Activated CD4-positive, alpha-beta T cell treated with anti-CD3 and anti-CD28 coated beads, Interleukin-2, amount 50 U/mL, for 1 hour (primary cell): ENCODE measurements at places on chromosomes 13 and 19.
A peak's percentile ranks its signal among the peaks of the same experiment; 100 is the strongest.

DNA sequence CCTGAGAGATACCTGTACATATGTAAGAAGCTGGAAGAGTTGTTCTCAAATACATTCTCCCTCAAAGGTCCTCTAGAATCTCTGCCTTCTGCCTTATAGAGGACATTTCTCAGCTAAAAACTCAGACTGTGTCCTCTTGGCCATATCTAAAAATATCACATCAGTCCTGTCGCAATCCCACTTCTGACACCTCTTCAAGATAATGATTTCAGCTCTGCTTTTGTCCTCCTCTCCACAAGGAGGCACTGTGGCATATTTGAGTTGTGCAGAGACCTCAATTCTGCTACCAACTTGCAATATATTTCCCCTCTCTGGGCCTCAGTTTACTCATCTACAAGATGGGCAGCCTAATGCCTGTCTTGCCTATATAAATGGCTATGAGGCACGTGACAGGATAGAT, 16.6 kb downstream of the ADAMTS10 start:
- DNase-seq: no peak

- DNase-seq: no peak
Measured at GRCh38 chr19:10968527-10969135, 7.8 kb downstream of the SMARCA4 start.

GRCh38 chr19:55283548-55284377, at the start of gene BRSK1:
TSS of gene BRSK1 (plus strand) at chr19:55283997. CDS start at chr19:55284443, 446 bp downstream.
- peak; percentile 48 for DNase-seq

DNA sequence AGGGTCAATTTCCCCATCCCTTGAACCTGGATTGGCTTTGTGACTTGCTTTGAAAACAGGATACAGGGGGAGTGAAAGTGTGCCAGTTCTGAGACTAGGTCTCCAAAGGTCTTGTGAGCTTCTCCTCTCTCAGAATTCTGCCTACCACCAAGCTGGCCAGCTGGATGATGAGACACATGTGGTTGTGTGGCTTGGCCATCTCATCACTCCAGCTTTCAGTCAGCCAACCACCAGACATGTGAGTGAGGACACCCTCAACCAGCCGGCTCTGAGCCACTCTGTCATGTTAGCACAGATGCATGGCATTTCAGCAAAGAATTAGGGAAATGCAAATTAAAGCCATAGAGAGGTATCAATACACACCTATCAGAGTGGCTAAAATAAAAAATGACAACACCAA, 29.5 kb downstream of the ENOX1 start:
- no peak for DNase-seq

- no peak for DNase-seq
Measured at GRCh38 chr13:75296641-75297040, 185.3 kb downstream of the TBC1D4 start.

DNA sequence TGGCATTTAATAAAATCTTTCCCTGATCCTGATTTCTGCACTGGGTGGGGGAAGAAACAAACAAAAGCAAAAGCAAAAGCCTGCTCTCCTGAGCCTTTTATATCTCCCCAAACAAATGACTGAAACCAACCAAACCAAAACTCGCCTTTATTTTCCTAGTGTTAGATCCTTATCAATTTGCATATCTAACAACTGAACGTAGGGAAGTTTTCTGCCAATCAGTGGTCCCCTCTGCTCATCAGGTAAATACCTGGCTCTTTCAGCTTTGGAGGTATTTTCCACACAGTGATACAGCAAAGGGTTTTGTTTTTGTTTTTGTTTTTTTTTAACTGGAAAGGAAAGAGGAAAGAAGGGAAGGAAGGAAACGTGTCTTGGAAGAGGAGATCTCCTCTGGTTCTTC, 3.3 kb downstream of the AMER2 start:
- no peak for DNase-seq

DNA sequence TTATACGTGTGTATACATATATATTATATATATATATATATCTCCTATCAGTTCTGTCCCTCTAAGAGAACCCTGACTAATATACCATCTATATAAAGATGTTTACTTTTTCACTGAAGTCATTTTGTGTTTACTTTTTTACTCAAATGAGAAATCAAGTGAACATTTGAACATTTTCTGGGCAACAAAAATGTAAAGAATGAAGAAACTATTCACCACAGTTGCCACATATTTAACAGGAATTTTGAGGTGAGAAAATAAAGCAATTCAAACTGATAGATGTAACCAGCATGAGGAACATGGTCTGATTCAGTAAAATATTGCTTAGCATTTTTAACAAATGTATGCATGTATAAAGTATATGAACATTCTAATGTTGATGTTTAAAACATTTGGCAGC, 299.2 kb upstream of the KLHL1 start:
- no peak for DNase-seq

- DNase-seq: no peak
Measured at GRCh38 chr13:67758975-67759374, 528.8 kb upstream of the PCDH9 start.

- DNase-seq: no peak
Measured at GRCh38 chr13:28579736-28580135, 79.2 kb upstream of the POMP start.

DNA sequence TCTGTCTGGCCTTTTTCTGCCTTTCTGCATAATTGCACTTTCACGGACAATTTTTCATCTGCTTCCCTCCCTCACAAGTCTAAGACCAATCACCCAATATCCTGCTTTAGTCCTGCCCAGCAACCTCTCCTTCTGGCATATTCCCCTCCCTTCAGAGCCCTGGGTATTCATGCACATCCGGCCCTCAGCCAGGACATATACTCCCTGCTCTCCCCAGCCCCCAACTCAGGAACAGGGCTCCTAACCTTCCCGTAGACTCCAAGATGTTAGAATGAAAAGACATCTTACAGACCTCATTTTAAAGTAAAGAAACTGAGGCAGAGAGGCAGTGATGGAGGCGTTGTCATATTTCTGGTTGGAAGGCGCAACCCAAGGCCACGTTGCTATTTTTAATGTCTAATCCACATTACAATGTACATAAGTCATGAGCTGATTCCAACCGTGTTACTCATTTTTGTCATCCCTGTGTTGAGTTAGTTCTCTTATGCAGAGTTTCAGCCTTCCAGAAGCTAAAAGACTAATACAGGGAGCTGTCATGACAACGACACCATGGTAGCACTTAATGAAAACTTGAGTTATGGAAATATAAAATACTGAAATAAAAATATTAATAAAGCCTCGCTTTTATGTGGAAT, 209.2 kb downstream of the TSHZ3 start:
- DNase-seq: no peak

DNA sequence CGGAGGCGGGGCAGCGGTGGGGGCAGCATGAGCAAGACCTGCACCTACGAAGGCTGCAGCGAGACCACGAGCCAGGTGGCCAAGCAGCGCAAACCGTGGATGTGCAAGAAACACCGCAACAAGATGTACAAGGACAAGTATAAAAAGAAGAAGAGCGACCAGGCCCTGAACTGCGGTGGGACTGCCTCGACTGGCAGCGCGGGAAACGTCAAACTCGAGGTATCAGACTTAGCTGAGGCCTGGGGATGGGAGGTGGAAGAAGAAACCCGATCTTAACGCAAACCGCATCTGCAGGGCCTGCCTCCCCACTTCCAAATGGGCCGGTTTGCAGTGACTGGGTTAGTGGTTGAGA, 693 bp downstream of the RFXAP start:
- peak; percentile 30 for DNase-seq

- no peak for DNase-seq
Measured at GRCh38 chr19:3710265-3710812, 2.2 kb downstream of the TJP3 start.

- DNase-seq: peak; percentile 70
Measured at GRCh38 chr19:13850910-13851733, 25.8 kb upstream of the NANOS3 start.

GRCh38 chr13:28401303-28402056, 93.4 kb downstream of the FLT1 start:
- DNase-seq: no peak

DNA sequence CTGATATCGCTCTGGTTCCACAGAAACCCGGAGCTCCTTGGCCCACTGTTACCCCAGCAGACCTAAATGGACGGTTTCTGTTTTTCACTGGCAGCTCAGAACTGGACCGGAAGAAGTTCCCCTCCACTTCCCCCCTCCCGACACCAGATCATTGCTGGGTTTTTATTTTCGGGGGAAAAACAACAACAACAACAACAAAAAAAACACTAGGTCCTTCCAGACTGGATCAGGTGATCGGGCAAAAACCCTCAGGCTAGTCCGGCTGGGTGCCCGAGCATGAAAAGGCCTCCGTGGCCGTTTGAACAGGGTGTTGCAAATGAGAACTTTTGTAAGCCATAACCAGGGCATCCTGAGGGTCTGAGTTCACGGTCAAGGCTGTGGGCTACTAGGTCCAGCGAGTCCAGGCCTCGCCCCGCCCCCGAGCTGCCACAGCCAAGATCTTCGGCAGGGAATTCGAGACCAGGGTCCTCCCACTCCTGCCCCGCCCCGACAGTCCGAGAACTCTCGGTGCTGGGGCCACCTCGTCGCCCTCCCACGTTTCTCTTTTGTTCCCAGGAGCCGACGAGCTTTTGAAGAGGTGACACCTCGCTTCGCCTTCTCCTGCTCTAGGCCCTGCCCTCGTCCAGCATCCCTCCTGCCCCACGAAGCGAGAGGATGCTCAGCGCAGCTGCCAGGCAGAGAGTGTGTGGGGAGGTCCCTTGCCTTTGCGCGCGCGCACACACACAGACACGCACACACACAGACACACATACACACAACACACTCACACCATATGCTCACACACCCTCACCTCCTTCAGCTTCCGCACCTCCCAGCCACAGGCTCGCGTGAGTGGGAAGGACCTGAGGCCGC, 8.8 kb downstream of the ZIC2 start:
- DNase-seq: no peak

- DNase-seq: no peak
Measured at GRCh38 chr13:51064753-51065152, 46.3 kb downstream of the C13orf42 start.

DNA sequence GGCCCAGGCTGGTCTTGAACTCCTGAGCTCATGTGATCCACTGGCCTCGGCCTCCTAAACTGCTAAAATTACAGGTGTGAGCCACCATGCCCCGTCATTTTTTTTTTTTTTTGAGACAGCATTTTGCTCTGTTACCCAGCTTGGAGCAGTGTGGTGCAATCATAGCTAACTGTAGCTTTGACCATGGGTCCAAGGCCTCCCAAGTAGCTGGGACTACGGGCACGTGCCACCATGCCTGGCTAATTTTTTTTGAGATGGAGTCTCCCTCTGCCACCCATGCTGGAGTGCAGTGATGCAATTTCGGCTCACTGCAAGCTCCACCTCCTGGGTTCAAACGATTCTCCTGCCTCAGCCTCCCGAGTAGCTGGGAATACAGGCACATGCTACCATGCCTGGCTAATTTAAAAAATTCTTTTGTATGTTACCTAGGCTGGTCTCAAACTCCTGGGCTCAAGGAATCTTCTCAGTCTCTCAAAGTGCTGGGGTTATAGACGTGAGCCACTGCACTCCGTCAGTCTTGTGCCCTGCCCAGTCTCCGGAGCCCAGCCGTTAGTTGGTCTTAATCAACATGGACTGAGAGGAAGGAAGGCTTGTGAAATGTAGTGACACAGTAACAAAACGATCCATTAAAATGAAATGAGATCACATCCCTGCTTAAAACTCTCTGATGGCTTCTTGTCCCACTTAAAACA, 1.4 kb upstream of the LRG1 start:
- no peak for DNase-seq

DNA sequence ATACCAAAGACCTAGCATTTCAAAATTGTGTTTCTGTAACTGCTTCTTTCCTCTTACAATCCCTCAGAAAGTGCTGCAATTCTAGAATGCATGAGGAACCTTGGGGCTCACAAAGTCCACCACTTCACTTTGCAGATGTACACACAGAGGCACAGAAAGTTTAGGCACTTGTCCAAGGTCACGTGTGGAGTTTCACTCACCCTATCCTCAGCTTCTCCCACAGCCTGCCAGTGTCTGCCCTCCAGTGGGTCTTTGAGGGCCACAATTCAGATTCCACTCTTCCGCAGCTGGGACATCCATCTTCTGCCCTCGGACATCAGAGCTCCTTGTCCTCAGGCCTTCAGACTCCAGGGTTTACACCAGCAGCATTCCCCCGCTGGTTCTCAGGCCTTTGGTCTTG, 210.5 kb upstream of the SERP2 start:
- DNase-seq: no peak

DNA sequence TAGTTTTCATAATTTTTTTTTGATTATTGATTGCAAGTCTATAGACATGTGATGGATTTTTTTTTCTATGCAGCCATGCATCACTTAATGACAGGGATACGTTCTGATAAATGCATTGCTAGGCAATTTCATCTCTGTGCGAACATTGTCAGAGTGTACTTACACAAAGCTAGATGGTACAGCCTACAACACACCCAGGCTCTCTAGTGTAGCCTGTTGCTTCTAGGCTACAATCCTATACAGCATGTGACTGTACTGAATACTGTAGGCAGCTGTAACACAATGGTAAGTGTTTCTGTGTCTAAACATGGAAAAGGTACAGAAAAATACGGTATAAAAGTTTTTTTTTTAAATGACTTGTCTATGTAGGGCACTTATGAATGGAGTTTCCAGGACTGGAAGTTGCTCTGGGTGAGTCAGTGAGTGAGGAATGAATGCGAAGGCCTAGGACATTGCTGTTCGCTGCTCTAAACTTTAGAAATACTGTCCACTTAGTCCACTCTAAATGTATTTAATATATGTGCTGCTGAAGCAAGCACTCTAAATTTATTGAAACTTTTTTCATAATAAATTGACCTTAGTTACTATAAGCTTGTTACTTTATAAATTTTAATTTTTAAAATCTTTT, 20.3 kb downstream of the SPATA13 start:
- no peak for DNase-seq

DNA sequence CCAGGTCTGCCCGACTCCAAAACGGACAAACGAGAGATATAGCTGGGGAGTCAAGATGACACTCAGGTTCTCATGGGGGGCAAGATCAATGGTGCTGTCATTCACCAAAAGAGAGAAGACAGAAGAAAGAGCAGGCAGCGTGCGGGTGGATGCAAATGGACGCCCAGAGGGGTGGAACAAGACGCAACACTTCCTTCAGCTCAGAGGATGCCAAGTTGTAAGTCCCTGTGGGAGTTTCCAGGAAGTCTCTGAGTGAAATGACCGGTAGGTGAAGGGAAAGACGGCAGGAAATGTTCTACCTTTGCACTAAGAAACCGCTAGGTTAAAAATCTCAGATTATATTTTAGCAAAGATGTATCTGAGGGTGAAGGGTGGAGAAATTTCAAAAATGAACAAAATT, 26.5 kb downstream of the TUBGCP3 start:
- DNase-seq: no peak

DNA sequence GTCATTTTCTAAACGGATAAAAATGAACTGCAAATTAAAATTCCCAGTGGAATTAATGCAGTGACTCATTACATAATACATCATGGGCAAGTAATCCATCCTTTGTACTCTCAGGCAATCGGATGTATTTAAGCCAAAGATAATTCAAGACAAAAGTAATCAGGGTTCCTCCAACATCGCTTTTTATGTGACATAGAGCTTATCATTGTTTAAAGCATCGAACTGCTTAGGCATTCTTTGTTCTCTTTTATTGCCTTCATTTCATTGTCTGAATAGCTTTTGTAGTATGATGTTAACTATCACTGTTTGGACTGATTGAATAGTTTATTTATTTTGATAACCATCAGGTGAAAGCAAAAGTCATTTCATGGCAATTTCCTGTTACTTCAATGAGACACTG, 209.4 kb downstream of the ITGBL1 start:
- no peak for DNase-seq

- no peak for DNase-seq
Measured at GRCh38 chr13:99572131-99572530, 70.9 kb downstream of the TM9SF2 start.
